ENCODE measurements at places on chromosomes 6 and 20. TPM values are rescaled to one million over a fixed set of nuclear protein-coding genes. Genes with fewer than 3 reads are reported as not detected.

ECT2L gene
- total RNA-seq = not detected

DNA sequence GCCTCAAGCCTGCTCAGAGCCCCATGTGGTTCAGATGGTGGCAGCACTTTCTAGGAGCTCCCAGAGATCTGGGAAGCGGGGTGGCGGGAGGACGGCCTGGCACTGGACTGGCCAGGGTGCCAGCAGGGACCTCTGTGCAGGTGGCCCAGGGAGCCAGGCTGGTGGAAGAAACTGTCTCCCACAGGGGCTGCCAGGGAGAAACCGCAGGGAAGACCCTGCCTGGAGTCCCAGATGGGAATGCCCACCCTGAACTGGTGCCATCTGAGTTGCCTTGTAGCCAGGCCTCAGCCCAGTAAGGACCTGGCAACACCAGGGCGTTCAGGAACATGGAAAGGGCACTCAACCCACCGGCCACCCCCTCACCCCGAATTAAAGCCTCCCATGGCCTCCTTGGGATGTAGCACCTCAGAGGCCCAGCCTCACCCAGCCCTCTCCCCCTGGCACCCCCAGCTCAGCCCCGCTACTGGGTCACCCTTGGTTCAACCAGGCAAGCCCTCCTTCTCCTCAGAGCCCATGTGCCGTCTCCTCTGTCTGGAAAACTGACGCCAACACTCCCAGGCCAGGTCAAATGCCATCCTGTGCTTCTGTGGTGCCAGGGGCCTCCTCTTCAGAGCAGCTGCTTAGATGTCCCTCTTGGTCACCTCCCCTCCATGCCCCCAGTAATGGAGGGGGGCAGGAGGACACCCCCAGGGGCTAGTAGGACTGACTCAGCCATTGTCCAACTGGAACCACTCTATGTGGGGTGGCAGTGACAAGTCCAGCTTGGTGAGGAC lies 5.9 kb upstream of the C20orf144 start:
- H3K27me3 ChIP-seq = no peaks in the 10 kb centered on the region
- peaks cover 21% of the 10 kb centered on the region for H3K36me3 ChIP-seq
- no peak overlapping the region for H3K4me3 ChIP-seq
- DNase-seq = no peak
- H3K4me1 ChIP-seq = no peaks in the 10 kb centered on the region

GRCh38 chr20:58001946-58002345 lies 226.5 kb downstream of the ANKRD60 start:
- H3K27me3 ChIP-seq = no peaks in the 10 kb centered on the region
- DNase-seq = no peak

OXT gene
- not detected for total RNA-seq
